ENCODE measurements at places on chromosomes 1 and 21.

DNA sequence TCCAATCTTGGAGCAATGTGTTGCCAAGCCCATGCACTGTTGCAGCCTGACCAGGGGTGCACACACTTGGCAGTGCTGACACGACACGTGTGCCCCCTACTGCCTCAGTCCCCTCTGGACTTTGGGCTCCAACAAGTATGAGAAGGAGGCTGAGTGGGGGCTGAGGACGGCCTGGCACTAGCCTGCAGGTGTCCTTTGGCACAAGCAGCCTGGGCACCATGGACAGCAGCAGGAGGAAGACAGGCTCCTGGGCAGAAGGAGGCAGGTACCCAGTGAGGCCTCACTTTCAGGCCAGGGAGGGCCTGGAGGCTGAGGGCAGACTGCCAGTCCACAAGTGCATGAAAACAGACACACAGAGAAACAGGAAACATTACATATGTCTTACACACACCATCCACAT lies 1702.9 kb upstream of the B3GALT2 start:
- H3K4me1 ChIP-seq: no peaks in the 10 kb centered on the region
- no peaks in the 10 kb centered on the region for H3K27me3 ChIP-seq
- no peak for DNase-seq
- H3K27ac ChIP-seq: no peak overlapping the region
- no peaks in the 10 kb centered on the region for H3K36me3 ChIP-seq

- DNase-seq: no peak
- peaks cover 25% of the 10 kb centered on the region for H3K4me1 ChIP-seq
- H3K27ac ChIP-seq: no peak overlapping the region
- H3K27me3 ChIP-seq: no peaks in the 10 kb centered on the region
- H3K36me3 ChIP-seq: peaks cover 12% of the 10 kb centered on the region
- no peak overlapping the region for H3K4me3 ChIP-seq
Measured at GRCh38 chr1:173187671-173188237, 19.4 kb downstream of the TNFSF4 start.

- H3K4me1 ChIP-seq: no peaks in the 10 kb centered on the region
- no peak for DNase-seq
- H3K27me3 ChIP-seq: peaks cover 3% of the 10 kb centered on the region
Measured at GRCh38 chr1:52707927-52708655, 9.9 kb upstream of the COA7 start.

GRCh38 chr1:154446292-154446691 lies 41.1 kb downstream of the IL6R start:
- H3K27me3 ChIP-seq: no peaks in the 10 kb centered on the region
- H3K4me1 ChIP-seq: no peaks in the 10 kb centered on the region
- peaks cover 45% of the 10 kb centered on the region for H3K36me3 ChIP-seq
- DNase-seq: no peak
- no peak overlapping the region for H3K27ac ChIP-seq
- no peak overlapping the region for H3K4me3 ChIP-seq

DNA sequence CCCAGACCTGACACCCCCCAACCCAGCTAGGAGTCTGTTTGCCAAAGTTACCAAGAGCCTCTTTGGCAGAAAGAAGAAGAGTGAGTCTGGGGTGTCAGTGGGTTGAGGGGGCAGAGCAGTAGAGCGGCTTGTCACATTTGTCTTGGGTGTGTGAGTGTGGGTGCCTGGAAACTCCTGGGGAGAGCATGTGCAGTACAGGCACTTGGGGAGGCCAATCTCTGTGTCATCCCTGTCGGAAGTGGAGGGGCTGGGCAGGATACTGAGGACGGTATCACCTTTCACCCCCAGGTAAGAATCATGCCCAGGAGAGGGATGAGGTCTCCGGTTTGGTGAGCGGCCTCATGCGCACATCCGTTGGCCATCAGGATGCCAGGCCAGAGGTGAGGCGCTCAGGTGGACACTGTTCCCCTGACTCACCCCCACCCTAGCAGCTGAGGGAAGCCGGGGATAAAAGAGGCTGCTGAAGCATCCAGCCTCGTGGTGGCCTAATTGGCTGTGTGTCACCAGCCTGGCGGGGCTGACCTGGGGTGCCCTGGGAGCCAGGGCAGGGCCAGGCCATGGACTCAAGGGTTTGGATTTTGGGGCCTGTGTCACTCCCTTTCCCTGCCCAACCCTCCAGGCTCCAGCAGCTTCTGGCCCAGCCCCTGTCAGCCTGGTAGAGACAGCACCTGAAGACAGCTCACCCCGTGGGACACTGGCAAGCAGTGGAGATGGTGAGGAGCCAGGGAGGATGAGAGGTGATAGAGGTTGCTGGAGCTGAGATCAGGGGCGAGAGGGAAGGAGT lies 3.3 kb downstream of the PLK3 start:
- H3K4me1 ChIP-seq: peaks cover 48% of the 10 kb centered on the region
- DNase-seq: no peak
- H3K4me3 ChIP-seq: no peak overlapping the region
- H3K36me3 ChIP-seq: peaks cover 26% of the 10 kb centered on the region
- no peak overlapping the region for H3K27ac ChIP-seq

All from common myeloid progenitor, CD34-positive (primary cell).